Mucosa of gallbladder (tissue), 1 donor: ENCODE measurements at places on chromosomes 1 and 21. TPM values are rescaled to one million over a fixed set of nuclear protein-coding genes. Genes with fewer than 3 reads are reported as not detected.

DNA sequence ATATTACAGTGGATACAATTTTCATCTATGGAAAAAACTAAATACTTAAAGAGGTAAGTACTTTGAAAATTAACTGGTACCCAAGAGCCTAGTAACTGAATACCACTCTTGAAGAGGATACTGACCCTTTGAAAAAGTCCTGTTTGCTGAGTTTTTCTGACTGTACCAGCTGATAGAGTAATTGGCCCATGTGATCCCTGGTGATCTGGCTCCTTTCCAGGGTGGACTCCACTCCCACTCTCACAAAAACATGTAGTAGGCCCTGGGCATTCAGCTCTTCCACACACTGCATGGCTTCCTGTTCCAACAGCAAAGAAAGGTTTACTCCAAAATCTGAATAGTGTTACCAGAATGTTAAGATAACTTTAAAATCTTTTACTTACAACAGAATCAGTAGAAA, 53.6 kb upstream of the HP1BP3 start:
- DNase-seq: no peak

- peak; percentile 95 for DNase-seq
Measured at GRCh38 chr1:74197657-74198552, at the start of the genes FPGT and LRRIQ3. Gene FPGT, plus strand, starts transcription at chr1:74198242. Its CDS starts 37 bp downstream, at chr1:74198279. Gene LRRIQ3, minus strand, starts transcription at chr1:74198176. Its CDS starts 14,492 bp downstream, at chr1:74183684.

Gene SPRR2B
- not detected for total RNA-seq

GRCh38 chr1:169604781-169605560, 18.7 kb upstream of the F5 start:
- DNase-seq: no peak

- DNase-seq: no peak
Measured at GRCh38 chr1:168114845-168115244, 21.9 kb downstream of the GPR161 start.

GRCh38 chr1:224368409-224368808, 11.7 kb downstream of the CNIH4 start:
- DNase-seq: no peak

GRCh38 chr1:204744107-204744779, 58.7 kb upstream of the LRRN2 start:
- DNase-seq: no peak

DNA sequence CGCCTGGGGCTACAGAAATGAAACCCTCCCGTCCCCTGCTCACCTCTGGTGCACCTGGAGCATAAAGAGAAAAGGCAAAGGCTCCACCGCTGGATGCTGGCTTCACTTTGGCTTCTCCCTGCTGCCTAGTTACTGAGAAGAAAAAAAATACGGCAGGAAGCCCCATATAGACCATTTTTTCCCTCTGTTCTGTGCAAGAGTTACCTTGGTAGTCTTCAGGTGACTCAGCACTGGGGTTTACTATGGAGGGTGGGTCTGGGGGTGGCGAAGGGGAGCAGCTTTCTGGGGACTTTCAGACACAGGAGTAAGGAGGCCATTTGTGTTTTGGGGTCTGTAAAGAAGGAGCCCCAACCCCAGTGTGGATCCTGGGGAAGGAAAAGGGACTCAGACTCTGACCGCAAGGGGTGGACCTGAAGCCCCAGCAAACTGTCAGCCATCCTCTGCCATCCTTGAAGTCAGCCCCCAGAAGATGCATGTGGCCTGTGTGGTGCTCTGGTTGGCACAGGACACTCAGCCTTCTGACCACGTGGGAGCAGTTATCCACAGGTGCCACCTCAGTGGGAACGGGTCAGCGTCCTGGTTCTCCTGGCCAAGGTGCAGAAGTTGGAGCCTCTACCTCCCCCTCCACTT, 25.9 kb upstream of the EPS8L3 start:
- no peak for DNase-seq

- no peak for DNase-seq
Measured at GRCh38 chr21:34967509-34968289, 81.4 kb downstream of the RUNX1 start.

- peak; percentile 29 for DNase-seq
Measured at GRCh38 chr1:41919764-41920397, 1.2 kb upstream of the HIVEP3 start.

DNA sequence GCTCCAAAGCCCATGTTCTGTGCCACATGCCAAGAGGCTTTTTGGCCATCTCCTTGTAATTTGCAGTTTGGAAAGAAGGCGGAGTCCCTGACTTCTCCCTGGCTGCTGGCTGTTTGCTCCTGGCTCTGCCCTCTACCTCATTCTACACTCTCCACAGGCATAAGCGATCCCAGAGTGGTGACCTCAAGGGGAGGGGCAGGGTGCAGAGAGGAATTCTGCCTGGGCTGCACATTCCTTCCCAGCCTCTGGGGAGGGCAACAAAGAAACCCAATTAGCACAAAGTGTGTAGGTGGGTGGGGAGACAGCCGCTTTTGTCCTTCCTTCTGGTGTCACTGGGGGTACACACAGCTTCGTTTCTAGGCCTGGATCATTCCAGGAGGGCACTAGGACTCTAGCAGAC, 95.3 kb downstream of the HIVEP3 start:
- DNase-seq: peak; percentile 16

DNA sequence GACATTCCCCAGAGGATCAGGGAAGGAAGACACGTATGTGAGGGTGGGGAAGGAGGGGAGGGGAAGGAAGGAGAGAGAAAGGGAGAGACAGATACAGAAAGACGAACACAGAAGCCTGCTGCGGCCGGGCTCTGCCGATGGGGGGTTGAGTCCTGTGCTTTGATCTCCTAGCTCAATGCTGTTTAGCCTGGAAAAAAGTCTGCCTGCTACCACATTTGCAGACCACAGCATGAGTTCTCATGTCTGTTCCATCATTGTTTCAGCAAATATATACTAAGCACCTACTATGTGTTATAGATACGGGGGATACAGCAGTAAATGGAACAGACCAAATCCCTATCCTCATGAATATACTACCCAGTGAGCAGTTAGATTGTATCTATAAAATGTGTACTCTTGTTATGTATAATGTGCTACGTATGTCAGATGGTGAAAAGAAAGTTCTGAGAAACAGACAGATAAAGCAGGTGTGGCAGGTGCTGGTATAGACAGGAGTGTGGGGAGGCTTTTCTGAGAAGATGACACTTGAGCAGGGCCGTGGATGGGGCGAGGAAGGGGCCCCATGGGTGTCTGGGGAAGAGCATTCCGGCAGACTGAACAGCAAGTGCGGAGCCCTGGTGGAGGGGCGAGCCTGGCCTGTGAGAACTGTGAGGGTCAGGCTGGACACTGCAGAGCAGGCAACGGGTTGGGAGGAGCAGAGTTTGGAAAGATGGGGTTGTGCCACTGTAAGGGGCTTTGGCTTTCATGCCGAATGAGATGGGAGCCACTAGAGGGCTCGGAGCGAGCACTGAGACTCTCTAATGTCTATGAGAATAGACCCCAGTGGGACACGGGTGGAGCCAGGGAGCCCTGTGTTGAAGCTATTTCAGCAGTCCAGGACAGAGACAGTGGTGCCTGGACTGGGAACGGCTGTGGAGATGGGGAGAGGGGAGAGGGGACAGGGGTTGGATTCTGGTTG, 34.1 kb downstream of the KIAA1614 start:
- no peak for DNase-seq

GRCh38 chr1:30446095-30446494, 277.3 kb downstream of the MATN1 start:
- no peak for DNase-seq
